ENCODE measurements at places on chromosomes 6 and 20.

DNA sequence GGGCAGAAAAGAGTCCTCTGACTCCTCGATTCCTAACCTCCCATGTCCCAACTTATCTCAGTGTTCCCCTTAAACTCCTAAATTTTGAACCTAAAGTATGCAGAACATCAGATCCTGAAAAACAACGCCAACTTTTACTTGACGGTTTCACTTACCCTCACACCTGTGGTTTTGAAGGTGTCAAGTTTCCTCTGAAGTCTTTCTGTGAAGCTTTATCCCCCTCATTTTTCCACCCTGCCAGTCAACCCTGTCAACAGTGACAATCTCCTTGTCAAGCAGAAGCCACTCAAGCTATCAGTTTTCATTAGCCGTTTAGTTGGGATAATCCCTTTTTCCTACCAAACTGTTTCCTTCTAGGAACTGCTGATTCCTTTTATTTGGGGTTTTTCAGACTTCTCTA lies 245.4 kb upstream of the PREP start:
- DNase-seq, result no peak

- DNase-seq, result no peak
These were observed 16.5 kb downstream of the SMLR1 start for GRCh38 chr6:130843575-130844320.

GRCh38 chr6:82030761-82031503 lies 216.6 kb downstream of the IBTK start:
- no peak for DNase-seq

DNA sequence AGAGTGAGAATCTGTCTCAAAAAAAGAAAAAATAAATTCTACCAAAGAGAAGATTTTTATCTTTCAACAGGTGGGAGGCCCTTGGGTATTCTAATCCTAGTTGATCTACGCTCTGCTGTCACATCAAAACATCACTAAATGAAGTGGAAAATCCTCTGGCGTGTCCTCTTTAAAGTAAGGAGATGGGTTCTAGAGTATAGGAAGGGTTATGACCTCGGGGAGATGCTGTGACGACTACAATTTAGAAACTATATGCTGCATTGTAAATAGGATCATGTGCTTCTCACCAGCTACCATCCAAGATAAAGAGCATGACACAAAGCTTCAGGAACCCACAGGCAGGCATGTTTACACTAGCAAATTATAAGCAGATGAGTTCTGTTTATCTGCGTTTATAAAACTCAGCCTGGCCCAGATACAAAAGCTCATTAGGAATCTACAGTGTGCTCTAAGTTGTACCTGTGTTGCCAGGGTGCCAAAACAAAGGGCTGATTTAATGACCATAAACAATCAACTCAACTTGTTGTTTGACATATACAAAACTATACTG lies 197.1 kb upstream of the PLN start:
- DNase-seq, result no peak

GRCh38 chr6:118562959-118563358 lies 14.9 kb downstream of the PLN start:
- DNase-seq, result no peak

DNA sequence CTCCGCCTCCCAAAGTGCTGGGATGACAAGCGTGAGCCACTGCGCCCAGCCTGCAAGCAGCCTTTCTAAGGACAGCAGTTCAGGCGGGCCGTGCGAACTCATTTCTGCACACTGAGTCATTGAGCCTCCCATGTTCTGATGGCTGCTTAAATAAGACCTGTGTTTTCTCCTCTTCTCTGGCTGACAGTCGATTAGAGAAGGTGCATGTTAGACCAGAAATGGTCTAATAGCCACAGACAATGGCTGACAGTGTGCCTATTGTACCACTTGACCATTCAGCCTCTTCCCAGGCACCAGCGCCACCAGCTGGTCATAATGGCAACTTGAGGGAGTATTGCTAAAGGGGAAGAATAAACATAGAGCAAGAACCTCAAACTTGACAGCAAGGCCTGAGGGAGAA lies 6.2 kb downstream of the CST11 start:
- no peak for DNase-seq

All from activated CD4-positive, alpha-beta T cell treated with anti-CD3 and anti-CD28 coated beads for 1 hour (primary cell).